ENCODE measurements at places on chromosomes 13 and 19.
A peak's percentile ranks its signal among the peaks of the same experiment; 100 is the strongest.

DNA sequence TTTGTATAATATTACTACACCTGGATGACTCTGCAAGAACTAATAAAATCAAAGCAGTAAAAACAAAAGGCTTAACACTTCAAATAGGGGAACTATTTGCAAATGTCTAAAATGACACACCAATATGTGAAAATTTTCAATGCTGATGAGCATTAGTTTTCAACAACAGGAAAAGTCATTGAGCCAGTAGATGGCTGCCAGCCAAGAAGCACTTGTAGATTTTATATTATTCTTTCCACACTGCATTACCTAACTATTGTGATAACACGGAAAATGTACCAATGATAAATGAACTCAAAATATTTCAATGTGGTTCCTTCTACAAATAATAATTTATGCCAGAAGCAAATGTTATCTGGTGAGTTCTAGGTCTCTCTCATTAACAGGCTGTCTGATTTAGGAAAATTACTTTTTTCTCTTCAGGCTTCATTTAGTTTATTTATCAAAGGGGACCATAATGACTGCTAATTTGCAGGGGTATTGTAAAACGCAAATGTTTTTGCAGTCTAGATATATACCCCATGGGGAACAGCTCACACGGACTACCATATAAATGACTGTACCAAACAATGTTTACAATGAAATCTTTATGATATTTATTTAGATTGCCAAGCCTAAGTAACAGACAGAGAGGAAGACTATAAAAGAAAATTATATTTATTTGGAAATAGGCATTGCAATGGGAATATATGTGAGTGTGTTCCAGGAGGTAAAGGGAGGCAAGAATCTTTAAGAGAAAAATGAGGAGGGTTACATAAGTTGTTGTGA lies 407.8 kb downstream of the LIG4 start:
- DNase-seq = no peak

- no peak for DNase-seq
These were observed 576.9 kb downstream of the IRS2 start for GRCh38 chr13:109209526-109209925.

DNA sequence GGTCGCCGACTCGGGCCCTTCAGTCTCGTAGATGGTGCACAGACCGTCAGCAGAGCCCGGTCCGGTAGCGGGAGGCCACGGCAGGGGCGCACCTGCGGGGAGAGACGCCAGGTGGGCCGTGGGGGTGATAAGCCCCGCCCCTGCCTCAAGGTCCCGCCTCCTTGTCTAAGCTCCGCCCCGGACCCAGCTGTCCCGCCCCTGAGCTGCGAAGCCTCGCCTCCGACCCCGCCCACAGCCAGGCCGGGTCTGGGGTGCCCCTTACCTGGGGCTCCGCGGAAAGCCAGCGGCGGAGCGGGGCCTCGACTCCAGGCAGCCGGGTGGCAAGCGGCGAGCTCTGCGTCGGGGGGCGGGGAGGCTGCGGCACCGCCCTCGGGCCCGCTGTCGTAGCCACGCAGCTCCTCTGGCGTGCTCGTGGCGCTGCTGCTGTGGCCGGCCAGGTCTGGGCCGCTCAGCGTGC lies 4.7 kb downstream of the PRR36 start:
- no peak for DNase-seq

DNA sequence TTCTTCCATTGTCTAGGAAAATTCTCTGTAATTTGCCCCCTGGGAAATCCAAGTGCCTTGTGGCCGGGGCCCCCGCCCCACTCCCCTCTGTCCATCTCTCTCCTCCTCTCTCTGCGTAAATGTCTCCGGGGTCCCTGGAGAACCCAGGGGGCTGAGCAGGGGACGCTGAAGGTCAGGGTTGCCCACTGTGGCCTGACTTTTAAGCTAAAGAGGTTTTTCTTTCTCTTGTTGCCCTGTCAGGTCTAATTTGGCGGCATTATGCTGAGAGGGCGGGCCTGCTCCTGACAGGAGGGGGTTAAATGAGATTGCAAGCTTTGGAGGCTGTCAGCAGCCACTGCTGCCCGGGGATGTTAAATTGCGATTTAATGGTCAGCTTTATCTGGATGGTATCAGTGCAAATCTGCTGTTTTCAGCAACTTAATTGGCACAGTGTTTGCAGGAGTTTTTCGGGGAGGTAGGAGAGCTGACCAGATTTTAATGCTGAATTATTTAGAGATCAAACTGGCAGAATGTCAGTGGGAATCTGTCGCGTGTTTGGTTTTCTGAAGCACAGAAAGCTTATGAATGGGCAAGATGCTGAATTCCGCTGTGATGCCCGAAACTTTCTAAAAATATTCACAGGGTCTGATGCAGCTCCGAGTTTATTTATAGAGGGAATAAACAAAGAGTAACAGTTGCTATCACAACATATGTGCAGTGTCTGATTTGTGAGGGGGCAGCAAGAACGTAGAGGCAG lies 93.2 kb upstream of the SOX1 start:
- no peak for DNase-seq

DNA sequence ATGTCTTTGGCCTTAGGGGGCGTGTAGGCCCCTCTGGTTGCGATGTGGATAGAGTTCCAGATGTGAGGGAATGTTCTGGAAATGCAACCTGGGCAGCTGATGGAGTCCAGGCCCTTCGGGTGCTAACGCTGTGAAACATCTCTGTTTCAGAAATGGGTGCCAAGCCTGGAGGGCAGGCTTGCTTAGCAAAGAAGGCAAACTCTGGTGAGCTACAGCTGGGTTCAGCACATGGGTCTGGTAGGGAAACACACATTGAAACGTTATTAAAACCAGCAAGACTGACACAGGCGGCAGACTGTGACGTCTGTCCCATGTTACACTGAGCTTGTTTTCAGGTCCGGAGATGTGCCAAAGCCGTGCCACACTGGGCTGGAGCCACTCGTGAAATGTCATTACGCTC lies 8.6 kb upstream of the CDC16 start:
- no peak for DNase-seq

DNA sequence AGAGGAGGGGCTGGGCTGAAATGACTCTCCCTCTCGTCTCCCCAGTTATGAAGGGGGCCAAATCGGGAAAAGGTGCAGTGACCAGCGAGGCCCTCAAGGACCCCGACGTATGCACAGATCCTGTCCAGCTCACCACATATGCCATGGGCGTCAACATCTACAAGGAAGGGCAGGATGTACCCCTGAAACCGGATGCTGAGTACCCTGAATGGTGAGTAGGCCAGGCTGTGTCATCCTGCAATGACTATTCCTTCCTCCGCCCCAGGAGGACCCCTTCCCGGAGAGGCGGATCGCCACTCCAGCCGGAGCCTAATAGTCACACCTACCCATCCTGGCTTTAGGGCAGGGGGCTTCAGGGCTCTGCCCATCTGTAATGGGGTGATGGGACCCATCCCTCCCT lies 2.6 kb downstream of the MRPL54 start:
- no peak for DNase-seq

- DNase-seq = peak; percentile 61
These were observed at the start of gene USF2 for GRCh38 chr19:35268536-35269437. Gene USF2, plus strand, starts transcription at chr19:35268962. Its CDS starts 140 bp downstream, at chr19:35269102.

DNA sequence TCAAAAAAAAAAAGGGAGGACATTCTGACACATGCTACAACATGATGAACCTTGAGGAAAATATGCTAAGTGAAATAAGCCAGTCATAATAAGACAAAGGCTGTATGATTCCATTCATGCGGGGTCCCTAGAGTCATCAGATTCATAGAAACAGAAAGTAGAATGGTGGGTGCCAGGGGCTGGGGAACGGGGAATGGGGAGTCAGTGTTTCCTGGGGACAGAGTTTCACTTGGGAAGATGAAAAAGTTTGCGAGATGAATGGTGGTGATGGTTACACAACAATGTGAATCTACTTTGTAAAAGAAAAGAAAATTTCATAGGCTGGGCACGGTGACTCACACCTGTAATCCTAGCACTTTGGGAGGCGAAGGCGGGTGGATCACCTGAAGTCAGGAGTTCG lies 6.1 kb upstream of the CLEC4G start:
- no peak for DNase-seq

DNA sequence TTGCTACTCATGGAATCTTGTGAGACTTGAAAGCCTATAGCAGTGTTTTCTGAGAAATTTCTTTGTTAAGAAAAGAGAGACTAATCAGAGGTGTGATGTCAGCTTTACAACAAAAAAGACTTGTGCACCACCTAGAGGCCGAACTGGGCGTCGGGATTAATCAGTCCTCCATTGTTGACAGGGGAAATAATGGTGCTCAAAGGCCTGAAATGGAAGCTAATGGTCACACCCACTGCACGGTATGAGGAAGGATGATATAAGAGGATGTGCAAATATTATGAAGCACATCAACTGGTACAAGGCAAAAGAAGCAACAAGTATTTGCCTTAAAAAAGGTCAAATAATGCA lies 480.2 kb upstream of the MIR17HG start:
- peak; percentile 54 for DNase-seq

DNA sequence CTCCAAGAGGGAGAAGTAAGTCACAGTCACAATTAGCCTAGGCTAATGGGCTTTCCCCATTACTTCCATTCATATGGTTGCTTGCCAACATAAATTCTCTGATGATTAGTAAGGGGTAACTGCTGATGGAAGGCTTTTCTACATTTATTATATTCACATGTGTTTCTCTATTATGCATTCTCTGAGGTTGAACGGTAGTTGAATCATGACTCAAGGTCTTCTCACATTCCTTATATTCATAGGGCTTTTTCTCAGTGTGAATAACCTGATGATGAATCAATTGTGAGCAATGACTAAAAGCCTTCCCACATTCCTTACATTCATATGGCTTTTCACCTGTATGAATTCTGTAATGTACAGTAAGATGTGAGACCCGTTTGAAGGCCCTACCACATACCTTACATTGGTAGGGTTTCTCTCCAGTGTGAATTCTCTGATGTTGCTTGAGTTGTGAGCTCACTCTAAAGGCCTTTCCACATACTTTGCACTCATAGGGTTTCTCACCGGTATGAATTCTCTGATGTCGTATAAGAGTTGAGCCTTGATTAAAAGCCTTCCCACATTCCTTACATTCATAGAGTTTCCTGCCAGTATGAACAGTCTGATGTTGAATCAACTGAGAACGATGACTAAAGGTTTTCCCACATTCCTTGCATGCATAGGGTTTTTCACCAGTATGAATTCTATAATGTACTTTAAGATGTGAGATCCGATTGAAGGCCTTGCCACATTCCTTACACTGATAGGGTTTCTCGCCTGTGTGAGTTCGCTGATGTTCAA lies 9.3 kb downstream of the ZNF582 start:
- no peak for DNase-seq

DNA sequence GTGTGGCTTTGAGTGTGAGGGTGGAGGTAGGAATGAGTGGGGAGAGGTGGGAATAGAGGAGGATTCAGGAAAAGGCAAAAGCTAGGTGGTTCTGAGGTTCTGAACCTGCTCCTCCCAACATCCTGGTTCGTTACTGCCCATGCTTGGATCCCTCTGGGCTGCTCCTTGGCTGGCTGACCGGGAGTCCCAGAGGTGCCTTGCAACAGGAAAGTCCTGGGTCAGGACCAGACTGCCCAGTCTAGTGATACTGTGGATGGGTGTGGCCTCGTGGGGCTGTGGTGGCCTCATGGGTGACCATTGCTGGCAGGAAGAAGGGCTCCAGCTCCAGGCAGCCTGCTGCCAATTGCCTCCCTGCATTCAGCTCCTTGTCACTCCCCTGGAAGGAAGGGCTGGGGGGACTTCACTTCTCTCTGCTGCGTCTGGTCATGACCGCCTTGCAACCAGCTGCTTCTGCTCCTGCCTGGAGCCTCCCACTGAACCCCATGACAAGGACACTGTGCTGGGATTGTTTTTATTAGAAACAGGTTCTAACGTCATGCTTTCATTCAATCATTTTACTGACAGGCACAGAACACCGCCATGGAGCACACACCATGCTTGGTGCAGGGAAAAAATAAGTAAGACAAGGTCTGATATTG lies 61.5 kb upstream of the UBL3 start:
- no peak for DNase-seq

- peak; percentile 51 for DNase-seq
These were observed 581 bp downstream of the CALR start for GRCh38 chr19:12938779-12939601.

GRCh38 chr13:43133792-43134191 lies 110.4 kb downstream of the DNAJC15 start:
- no peak for DNase-seq

DNA sequence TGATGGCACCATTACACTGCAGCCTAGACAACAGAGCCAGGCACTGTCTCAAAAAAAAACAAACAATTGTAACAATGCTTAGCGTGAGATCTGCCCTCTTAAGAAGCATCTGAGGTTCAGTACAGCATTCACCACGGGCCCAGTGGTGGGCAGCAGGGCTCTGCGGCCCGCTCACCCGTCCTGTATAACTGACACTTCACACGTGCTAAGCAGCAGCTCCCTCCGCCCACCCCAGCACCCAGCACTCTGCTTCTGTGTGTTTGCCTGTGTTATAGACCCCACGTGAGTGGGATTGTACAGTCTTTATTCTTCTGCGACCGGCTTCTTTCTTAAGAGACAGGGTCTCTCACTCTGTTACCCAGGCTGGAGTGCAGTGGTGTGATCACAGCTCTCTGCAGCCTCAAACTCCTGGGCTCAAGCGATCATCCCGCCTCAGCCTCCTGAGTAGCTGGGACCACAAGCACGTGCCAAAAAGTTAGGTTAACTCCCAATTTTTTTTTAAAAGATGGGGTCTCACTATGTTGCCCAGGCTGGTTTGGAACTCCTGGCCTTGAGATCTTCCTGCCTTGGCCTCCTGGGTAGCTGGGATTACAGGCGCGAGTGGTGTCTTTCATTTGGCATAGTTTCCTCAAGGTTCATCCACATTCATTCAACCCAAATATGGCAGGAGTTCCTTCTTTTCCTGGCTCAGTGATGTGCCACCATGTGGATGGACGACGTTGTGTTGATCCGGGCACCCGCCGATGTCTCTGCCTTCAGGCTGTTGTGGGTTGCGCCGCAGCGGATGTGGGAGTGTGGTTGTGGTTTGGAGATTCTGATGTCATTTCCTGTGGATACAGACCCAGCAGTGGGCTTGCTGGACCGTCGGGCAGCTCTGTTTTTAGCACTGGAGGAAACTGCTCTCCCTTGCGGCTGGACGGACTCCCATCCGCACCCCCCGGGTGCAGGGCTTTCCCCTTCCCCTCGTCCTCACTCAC lies 170.0 kb downstream of the KDM4B start:
- DNase-seq = no peak

DNA sequence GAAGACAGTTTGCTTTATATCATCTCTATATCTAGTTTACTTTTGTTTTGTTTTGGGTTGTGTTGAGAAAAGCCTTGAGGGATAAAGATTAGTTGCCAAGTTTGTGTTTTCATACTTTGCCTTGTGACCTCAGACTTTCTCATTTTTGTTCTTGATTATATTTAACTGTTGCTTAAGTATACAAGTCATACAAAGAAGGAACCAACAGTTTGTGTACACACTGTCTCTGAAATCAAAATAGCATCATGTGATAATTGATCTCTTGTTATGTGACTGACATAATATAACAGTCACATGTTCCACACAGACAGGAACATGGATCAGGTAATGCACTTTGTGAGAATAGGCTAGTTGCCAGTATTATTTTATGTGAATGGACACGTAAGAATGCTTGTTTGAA lies 70.8 kb downstream of the SHISA2 start:
- DNase-seq = no peak

All from HCEC 1CT (cell line).